ENCODE measurements at places on chromosomes 11 and 22.

GRCh38 chr11:25794804-25795203 lies 537.1 kb upstream of the ANO3 start:
- DNase-seq, result no peak

DNA sequence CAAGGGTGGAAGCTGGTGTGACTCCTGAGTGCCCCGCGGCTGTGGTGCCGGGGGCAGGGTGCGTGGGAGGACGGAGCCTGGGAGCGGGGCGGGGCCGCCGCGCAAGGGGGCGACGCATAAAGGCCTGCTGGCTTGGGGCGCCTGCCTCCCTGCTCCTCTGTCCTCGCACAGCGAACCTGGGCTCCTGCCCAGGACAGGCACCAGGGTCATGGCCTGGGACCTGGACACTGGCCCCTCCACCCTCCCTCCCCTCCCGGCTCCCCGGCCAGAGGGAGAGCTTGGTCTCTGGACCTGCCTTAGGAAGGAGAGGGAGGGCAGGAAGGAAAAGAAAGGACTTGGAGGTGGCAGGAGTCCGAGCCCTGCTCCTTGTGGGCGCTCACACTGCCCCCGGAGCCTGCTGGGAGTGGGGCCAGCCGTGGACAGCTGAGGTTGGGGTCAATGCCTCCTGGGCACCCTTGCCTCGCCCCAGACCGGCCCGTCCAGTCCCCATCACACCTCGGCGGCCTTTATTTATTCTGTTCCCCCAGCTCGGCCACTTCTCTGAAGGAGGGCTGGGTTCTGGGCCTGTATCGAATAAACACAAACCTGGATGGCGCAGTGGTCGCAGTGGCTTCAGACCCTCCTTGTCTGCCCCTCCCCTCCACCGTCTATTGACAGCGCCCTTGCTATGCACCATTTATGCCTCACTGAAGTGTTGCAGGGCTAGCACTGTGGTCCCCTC lies 8.7 kb downstream of the SLC16A8 start:
- DNase-seq, result no peak

DNA sequence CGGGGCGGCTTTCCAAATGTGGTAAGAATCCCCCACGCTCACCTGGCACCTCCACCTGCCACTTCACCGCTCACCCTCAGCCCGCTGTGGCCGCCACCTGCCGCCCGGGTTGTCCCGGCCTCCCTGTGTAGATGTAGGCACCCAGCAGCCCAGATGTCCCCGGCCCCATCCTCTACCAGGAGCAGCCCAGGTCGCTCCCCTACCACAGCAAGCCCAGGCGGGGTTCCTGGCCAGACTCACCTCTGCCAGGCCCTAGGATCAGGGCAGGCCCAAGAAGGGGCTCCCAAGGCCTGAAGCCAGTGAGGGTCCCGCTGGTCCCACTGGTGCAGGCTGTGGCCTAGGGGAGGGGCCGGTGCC lies 27.4 kb downstream of the MOB2 start:
- no peak for DNase-seq

DNA sequence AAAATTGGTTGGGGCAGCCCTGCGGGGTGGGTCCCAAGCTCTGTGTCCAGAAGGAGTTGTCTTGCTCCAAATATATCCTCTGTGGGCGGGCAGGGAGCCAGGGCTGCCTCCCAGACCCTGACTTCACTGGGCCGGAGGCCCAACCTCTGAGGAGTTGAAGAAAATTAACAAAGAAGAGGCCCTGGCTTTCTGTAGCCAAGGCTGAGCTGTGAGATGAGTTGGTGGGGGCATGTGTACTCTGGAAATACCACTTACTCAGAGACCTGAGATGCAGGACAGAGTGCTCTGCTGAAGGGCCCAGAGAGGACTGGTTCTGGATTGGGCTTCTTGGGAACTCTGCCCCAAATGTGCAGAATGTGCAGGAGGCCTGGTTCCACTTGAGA lies 96.3 kb downstream of the SWAP70 start:
- DNase-seq, result no peak

DNA sequence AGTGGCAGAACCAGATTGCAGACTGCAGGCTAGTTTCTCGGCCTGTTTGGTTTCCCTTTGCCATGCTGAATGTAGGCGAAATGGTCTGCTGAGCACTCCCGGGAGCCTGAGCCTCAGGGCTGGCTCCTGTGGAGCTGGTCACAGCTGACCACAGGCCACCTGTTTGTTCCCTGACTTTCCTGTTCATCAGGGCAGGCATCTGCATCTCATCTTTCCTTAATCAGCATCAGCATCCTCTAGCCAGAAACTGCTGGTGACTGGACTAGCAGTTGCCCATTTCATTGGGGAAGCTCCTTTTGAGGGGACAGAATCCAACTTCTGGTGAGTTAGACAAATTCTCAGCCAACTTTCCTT lies 20.2 kb upstream of the C11orf96 start:
- no peak for DNase-seq

- DNase-seq, result no peak
Measured at GRCh38 chr22:40023341-40023841, 28.6 kb downstream of the FAM83F start.

DNA sequence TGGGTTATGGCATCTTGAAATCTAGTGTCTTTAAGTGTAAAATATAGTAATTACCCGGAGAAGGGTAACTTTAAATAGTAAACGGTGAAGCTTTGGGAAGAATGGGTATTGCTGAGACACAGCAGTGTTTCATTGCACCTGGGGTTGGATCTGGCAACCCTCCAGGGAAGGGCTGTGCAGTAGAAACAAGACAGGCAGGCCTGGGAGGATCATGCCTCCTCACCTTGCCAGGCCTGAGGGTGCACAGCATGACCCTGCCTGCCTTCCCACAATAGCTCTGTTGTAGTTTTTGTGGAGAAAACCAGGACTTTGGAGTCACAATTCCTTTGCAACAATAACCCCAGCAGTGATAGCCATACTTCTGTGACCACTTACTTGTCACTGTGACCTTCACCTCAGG lies 64.6 kb upstream of the ADSL start:
- peak; percentile 48 for DNase-seq

DNA sequence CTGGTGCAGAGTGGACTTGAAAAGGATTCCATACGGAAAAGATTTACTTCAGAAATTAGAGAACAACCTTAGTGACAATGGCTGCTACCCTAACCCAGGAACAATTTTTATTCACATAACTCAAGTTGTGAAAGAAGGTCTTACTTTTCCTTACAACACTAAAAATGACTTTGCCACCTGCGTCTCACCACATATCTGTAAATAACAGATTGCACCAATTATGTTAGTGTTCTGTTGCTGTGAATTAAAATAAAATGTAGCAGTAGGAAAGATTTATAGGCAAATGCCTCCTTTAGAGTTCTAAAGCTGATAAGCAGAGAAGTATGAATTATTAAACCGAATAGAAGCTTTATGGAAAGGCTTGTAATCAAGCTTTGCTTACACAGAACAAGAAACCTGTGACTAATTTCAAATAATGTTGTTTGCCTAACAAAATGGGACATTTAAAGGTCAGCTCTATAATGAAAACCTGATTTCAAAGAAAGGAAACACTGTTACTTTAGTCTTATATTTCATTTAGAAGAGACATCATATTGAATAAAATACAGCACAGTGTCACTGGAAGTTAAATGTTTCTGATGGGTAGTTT lies 2237.8 kb downstream of the LRRC4C start:
- DNase-seq, result no peak

- DNase-seq, result no peak
Measured at GRCh38 chr11:94776351-94777321, 8.5 kb downstream of the AMOTL1 start.

DNA sequence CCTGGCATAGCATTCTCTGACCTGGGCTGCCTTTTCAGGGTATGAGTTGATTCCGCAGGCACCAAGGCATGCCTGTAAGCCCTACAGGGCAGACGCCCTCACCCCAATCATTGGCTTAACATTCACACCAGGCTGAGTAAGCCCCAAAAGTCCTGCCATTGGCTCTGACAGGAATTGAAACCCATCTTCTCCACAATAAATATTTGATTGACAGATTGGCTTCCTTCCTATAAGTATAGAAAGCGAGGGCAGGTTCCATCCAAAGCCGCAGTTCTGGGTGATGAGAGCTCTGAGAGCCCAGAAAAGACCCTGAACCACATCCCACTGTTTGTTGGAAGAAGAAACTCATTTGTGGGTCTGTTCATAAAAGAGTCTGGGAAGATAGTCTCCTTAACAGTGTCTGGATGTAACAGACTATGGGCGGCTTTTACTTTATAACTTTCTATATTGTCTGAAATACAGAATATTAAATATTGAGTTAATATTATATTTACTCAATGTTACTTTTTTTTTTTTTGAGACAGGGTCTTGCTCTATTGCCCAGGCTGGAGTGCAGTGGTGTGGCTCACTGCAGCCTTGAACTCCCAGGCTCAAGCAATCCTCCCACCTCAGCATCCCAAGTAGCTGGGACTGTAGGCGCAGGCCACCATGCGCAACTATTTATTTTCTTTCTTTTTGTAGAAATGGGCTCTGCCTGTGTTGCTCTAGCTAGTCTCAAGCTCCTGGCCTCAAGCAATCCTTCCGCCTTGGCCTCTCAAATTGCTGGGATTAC lies 46.8 kb downstream of the FAM83F start:
- no peak for DNase-seq

GRCh38 chr22:37733625-37734401 lies 37.0 kb downstream of the TRIOBP start:
- no peak for DNase-seq

GRCh38 chr11:91296629-91297028 lies 928.0 kb upstream of the FAT3 start:
- no peak for DNase-seq
